ENCODE measurements at places on chromosomes 1 and 21.
A peak's percentile ranks its signal among the peaks of the same experiment; 100 is the strongest.

DNA sequence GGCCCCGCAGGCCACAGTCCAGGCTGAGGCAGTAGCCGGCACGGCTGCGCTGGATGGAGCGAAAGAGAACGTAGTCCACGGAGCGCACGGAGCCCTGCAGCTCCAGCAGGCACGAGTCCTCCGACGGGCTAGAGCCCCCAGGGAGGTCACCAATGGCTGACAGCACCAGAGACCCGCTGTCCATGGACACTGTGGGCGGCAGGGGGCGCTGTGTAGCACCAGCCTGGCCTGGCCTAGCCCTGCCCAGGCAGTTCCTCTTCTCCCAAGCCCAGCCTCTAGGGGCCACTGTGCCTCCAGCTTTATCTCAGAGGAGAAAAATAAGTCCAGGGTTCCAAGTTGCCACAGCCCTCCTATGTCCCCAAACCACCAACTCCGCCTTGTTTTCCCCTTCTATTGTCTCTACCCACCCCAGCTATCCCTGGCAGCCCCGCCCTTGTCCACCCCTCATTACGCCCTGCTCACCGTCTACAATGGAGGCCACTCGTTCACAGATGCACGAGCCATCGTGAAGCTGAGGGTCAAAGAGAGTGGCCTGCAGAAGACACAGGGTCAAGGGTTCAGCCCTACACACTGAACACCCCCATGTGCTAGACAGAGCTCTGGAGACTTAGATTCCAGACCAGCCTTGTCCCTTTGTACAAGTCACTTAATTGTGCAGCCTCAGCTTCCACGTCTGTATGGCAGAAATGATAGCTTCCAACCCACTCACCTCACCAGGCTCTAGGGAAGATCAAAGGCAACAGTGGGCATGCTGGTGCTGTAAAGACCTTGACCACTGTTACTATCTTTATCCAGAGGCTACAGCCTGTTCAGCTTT lies 4.4 kb downstream of the ENTREP3 start:
- peak; percentile 97 for DNase-seq

DNA sequence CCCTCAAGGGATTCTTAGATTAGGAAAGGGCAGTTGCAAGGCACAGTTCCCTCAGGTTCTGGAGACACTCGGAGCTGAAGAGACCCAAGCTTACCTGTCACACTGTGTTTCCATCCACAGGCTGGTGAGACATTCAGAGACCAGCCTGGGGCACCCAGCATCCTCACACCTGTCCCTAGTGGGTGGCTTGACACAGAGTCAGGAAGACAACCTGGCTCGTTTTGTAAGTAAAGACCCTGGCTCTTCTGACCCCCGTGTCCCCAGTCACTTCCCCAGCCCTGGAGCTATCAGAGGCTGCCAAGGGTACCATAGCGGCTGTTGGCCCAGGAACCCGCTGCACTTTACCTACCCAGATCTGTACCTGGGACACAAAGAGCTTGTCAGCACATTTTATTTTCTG lies 409.8 kb downstream of the MATN1 start:
- no peak for DNase-seq

DNA sequence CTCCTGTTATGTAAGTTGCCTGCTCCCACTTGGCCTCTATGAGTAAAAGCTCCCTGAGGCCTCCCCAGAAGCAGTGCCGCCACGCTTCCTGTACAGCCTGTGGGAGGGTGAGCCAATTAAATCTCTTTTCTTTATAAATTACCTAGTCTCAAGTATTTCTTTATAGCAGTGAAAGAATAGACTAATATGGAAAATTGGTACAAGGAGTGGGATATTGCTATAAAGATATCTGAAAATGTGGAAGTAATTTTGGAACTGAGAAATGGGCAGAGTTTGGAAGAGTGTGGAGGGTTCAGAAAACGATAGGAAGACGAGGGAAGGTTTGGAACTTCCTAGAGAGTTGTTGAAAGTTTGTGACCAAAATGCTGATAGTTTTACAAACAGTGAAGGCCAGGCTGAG lies 572.3 kb downstream of the MATN1 start:
- no peak for DNase-seq

GRCh38 chr1:221779771-221780170 lies 37.9 kb upstream of the DUSP10 start:
- no peak for DNase-seq

- DNase-seq, result no peak
Observed at GRCh38 chr1:23352096-23352695, 8.1 kb upstream of the HNRNPR start.

DNA sequence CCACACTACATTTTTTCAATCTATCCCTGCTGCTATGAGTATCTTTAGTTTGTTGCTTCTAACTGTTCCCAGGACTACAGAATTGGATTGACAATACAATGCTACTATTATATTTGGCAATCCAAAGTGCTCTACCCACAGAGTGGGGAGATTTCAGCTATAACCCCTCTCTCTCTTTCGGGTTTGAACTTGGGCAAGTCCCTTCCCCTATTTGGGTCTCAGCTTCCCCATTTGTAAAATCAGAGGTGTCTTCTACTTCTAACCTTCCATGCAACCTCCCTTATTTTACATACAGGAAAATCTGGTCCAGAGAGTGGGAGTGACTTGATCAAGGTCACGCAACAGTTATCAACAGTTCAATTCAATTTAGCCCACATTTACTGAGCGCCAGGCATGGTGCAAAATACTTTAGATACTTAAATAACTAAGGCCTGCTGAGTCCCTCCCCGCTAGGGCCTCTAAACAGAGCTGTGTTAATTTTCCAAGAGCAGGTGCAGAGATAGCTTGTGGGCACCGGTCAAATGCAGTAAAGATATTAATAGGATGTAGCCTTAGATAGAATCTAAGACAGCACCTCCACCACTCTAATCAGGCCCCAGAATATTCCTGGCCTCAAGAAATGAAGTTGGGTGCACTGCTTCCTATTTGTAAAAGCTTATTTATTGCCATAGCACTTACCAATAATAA lies 9.4 kb upstream of the GPX7 start:
- DNase-seq, result no peak

- DNase-seq, result no peak
Observed at GRCh38 chr1:207241164-207241934, 80.1 kb upstream of the CD55 start.

- no peak for DNase-seq
Observed at GRCh38 chr1:31626223-31627207, 9.0 kb downstream of the HCRTR1 start.
